Activated naive CD4-positive, alpha-beta T cell treated with anti-CD3 and anti-CD28 coated beads, Interleukin-2, amount 10 ng/mL, durations not matched to agents 7 days and 5 days (primary cell): ENCODE measurements at places on chromosomes 7 and 10.

DNA sequence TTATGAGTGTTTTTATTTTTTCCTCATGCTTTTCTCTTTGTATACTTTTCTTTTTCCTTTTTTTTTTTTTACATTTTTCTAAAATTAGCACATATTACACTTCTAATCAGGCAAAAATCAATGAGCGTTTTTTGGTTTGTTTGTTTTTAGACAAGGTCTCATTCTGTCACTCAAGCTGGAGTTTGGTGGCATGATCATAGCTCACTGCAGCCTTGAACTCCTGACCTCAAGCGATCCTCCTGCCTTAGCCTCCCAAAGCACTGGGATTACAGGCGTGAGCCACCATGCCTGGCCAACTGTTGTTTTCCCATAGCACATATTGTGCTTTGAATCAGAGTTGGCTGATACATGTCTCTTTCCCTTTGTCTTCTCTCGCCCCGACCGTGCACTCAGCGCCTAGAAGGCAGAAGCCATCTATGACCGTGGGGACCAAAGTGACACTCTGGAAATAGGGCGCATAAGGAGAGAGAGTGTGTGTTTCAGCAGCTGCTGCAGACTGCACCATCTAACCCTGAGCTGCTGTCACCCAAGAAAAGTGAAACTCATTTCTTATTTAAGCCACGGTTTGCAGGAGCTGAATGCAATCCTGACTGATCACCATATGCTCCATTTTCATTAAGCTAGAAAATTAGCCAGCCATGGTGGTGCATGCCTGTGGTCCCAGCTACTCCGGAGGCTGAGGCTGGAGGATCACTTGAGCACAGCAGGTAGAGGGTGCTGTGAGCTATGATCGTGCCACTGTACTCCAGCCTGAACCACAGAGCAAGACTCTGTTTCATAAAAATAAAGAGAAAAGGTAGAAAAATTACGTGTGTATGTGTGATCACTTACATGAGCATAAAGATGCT lies 41.4 kb upstream of the GTF2I start:
- no peak for DNase-seq

GRCh38 chr7:136868496-136869000 lies at the start of gene CHRM2:
Gene CHRM2, plus strand, starts transcription at chr7:136868652. Its CDS starts 146,214 bp downstream, at chr7:137014866.
- DNase-seq: no peak

DNA sequence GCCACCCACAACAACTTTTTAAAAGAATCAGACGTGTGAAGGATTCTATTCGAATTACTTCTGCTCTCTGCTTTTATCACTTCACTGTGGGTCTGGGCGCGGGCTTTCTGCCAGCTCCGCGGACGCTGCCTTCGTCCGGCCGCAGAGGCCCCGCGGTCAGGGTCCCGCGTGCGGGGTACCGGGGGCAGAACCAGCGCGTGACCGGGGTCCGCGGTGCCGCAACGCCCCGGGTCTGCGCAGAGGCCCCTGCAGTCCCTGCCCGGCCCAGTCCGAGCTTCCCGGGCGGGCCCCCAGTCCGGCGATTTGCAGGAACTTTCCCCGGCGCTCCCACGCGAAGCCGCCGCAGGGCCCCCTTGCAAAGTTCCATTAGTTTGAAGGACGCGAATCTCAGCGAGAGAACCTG lies 461 bp upstream of the HTRA1 start:
- no peak for DNase-seq

DNA sequence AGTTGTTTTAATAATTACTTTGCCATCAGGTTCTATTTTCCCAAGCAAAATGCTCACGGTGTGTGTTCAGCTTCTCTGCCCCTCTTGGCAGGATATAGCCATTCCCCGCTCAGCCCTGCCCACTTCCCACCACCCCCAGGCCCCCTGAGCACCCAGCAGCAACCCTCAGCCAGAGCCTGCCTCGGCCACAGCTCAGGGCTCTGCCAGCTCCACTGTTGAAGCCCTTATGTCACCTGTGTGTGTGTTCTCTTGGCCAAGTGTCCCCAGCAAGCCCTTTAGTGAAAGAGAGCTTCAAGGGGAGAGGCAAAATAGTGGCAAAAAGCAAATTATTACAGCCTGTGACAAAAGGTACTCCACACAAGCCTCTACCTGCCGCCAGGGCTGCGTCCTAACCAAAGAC lies 275.3 kb downstream of the ADARB2 start:
- no peak for DNase-seq

DNA sequence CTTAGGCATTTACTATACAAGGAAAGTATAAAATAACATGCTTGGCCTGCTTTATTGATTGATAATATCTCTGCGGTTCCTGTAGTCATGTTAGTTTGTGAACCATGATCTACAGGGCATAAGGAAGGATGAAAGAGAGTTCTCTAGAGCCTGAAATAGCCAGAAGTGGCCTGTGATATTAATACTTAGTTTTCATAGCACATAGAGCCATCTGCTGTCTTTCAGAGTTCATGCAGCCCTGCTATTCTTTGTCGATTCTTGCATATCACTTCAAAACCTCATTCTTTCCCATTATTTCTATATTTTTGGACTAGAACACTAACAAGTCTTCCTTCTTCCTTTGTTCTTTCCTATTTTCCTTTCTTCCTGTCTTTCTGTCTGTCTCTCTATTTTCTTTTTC lies 26.4 kb upstream of the PRKG1 start:
- DNase-seq: no peak

GRCh38 chr7:158266817-158267741 lies 320.5 kb downstream of the PTPRN2 start:
- DNase-seq: no peak

DNA sequence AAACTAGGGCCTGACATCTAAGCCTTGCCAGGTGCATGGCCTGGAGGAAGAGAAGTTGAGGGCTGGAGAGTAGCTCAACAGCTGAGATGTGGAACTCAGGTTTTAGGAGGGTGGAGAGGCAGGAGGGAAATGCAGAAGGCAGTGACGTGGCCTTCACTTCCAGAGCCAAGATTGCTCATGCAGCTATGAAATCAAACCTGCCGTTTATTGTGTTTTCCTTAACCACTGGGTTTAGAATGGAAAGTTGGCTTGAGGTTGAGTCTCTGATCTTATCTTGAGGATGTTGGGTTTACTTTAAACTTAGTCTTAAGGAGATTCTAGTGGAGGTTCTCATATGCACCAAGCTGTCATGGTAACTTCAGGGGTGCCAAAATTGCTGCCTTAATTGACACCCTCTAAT lies 178.6 kb downstream of the SORCS3 start:
- DNase-seq: no peak

GRCh38 chr10:33071857-33072256 lies 113.8 kb upstream of the ITGB1 start:
- no peak for DNase-seq

- no peak for DNase-seq
These were observed 288.3 kb downstream of the ADARB2 start for GRCh38 chr10:1449021-1449420.

DNA sequence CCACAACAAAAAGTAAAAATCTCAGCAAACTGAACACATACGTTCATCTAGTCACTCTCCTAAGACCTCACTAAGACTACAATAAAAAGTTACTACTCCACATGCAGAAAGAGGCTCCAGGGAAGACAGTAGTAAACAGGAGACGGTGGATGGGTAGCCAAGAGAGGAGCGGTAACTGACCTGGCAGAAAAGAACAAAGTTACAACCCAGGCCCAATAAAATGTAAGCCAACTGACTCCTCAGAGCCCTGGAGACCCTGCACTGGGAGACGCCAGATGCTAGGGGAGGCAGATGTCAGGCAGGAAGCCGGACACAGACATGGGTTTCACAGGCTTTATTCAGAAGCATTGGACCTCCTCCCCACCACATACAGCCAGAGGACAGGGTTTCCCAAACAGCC lies 181.1 kb upstream of the NFE2L3 start:
- DNase-seq: no peak

GRCh38 chr10:126123466-126123865 lies 227.1 kb downstream of the FANK1 start:
- DNase-seq: no peak

- DNase-seq: no peak
These were observed 1.4 kb downstream of the PARD3 start for GRCh38 chr10:34813626-34814222.

GRCh38 chr10:50951365-50951764 lies 65.9 kb upstream of the A1CF start:
- DNase-seq: no peak

DNA sequence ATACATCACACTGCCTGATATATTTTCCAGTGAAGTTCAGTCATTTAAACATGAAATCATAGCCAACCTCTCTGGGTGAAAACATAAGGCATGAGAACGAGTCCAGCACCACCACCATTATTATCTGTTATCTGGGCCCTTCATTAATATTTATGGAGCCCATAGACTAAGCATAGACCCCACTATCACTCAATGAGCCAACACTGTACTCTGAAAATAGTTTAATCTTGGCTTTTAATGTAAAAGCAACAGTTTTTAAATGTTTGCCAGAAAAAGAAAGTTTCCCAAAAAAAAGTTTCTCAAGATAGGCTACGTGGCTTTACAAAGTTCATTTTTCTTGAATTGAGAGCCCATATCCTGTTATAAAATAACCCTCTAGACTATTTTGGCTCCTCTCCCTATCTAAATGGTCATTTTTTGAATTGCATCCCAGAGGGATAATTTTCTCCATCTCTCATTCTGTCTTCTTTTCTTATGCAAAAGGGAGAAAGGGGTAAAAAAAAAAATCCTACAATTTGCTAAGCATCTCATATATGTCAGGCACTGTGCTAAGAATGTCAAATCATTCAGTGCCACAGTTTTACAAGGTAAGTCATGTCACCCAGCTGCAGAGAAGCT lies 66.1 kb downstream of the FZD1 start:
- DNase-seq: no peak

GRCh38 chr10:352476-353235 lies 217.4 kb downstream of the ZMYND11 start:
- no peak for DNase-seq

DNA sequence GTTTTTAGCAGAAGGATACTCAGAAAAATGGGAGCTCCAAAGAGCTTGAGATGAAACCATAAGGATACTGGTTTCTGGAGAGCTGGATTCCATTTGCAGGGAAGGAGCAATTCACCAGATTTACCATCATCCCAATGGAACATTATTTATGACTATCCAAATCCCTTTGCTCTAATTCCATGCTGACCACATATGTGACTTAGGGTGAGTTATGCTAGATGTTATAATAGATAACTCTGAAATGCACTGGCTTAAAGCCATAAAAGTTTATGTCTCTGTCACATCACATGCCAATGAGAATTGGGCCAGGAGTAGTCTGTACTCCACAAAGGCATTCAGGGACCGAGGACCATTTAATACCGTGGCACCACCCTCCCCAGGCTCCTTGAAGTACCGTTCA lies 185.2 kb downstream of the SKIDA1 start:
- DNase-seq: no peak

DNA sequence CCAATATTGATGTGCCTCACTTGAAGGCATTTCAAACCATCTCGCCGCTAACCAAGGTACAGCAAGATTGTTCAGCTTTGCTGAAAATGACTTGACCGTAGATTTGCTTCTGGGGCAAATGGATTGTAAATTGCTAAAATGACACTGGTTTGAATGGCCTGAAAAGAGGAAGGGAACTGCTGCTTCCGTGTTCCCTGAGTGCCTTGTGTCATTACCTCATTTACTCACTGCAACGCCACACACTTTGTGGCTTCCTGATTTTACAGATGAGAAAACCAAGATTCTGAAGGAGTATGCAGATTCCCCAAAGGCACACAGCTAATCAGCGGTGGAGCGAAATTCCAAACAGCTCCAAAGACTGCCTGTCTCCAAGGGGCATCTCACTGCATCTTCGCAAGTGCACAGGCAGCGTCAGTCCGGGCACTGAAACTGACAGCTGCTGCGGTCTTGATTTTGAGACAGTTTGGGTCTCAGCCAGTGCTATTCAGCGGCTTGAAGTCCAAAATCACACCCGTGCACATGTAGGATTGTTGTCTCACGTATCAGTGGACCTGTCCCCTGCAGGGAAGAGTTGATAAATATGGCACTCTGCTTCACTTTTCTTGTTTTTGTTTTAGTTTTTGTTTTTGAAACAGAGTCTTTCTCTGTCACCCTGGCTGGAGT lies 290.9 kb downstream of the DPP6 start:
- no peak for DNase-seq

DNA sequence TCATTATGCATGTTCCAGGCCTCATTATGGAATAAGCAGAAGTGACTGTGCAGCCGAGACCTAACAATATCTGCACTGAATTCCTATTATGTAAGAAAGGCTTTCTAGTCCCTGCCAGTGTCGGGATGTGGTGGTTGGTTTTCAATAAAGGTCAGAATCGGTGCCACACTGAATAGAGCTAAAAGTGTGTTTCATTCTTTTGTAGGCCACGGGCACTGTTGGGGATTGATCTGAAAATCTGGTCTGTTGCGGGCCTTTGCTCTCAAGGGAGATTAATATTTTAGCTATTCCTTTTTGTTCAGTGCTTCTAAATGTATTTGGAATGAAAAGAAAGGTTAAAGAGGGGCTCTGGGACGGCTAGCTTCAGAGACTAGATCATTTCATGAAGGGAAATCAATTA lies 559.4 kb upstream of the GALNT17 start:
- DNase-seq: no peak

DNA sequence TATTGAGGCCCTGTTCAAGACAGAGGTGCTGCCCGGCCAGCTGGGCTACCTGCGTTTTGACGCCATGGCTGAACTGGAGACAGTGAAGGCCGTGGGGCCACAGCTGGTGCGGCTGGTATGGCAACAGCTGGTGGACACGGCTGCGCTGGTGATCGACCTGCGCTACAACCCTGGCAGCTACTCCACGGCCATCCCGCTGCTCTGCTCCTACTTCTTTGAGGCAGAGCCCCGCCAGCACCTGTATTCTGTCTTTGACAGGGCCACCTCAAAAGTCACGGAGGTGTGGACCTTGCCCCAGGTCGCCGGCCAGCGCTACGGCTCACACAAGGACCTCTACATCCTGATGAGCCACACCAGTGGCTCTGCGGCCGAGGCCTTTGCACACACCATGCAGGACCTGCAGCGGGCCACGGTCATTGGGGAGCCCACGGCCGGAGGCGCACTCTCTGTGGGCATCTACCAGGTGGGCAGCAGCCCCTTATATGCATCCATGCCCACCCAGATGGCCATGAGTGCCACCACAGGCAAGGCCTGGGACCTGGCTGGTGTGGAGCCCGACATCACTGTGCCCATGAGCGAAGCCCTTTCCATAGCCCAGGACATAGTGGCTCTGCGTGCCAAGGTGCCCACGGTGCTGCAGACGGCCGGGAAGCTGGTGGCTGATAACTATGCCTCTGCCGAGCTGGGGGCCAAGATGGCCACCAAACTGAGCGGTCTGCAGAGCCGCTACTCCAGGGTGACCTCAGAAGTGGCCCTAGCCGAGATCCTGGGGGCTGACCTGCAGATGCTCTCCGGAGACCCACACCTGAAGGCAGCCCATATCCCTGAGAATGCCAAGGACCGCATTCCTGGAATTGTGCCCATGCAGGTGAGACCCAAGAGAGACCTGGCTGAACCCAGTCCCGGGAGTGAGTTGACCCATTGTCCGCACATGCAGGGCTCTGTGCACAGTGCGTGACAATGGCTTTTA lies 2.8 kb downstream of the RBP3 start:
- DNase-seq: no peak

DNA sequence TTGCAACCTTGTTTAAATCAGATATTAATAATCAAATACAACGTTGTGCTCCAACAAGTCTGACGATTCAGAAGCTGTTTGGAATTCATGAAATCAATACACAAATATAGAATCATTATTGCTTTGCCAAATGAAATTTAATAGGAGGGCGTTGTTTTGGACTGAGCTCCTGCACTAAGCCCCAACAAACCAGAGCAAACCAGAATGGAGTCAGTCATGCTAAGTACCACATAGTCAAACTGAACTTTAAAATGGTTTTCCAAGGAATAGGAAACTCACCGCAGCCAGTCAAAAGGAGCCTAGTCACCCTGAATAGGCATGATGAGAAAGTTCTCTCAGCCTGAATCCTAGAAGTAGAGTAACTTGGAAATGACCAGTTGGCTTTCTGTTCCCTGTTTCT lies 53.7 kb downstream of the HACD1 start:
- DNase-seq: no peak
